Stimulated activated effector memory CD8-positive, alpha-beta T cell treated with anti-CD3 and anti-CD28 coated beads, Interleukin-12 subunit alpha, Interleukin-12 subunit beta, amount 100 ng/mL, for 72 hours (primary cell): ENCODE measurements at places on chromosomes 4 and X.

DNA sequence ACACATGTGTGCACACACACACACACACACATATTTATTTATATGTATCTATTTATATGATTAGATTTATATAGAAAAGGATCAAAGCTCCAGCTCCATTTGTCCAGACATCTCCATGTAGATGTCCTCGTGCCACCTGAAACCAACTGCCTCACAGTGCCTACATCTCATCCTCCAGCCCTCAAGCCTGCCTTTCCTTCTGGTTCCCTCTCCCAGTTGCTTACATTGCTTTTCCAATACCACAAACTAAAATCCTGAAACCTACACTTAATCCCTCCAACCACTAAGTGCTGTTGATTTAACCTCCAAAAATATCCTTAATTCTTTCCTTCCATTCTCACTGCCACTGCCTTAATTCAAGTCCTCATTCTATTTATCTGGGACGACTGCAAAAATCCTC lies 51.4 kb downstream of the STBD1 start:
- DNase-seq: no peak

- DNase-seq: no peak
Observed at GRCh38 chr4:74391890-74392475, 27.0 kb downstream of the EREG start.

DNA sequence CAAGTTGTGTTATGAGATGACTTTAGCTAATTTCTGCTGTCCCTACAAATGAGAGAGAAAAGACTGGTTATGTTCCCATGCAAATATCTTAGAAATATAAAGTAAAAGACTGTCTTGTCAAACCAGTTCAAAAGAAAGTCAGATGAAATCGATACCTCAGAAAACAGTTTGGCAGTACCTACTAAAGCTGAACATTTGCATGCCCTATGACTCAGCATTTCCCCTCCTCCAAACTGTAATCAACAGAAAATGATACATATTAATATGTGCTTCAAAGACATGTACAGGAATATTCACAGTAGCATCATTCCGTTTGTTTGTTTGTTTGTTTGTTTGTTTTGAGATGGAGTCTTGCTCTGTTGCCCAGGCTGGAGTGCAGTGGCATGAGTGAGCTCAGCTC lies 90.3 kb downstream of the ARX start:
- DNase-seq: no peak

DNA sequence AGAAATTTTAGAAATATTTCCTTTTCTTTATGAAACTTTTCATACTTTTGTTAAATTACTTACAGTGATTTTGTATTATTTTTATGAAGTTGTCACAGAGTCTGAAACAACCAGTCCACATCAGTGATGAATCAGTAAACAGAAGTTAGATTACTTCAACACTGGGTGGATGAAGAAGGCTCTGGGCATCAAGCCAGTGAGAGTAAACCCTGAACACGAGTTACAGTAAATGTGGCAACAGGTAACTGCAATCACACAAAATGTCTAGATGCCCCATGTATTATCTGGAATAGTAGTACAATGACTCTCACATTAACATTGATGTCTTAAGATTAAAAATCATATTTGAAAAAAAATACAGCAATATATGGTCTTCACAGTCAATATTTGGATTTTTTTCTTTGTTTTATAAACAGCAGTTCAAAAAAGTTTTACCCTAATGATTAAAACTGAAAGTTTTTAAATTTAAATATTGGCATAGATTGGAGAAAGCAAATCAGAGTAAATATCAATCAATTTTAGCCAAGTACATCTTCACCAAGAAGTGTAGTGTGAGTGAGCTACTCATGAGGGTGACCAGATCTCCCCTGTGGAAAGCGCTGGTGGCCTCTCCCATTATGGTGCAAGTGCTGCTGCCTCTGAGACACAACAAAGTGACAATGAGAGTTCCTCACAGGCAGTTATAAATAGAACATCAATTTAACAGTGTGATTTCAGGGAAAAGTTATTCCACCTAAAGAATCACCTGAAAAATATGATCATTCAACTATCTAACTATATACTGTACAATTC lies 63.2 kb upstream of the UGT2B7 start:
- DNase-seq: no peak

- no peak for DNase-seq
Observed at GRCh38 chrX:103535206-103535605, 15.9 kb upstream of the RAB40A start.

DNA sequence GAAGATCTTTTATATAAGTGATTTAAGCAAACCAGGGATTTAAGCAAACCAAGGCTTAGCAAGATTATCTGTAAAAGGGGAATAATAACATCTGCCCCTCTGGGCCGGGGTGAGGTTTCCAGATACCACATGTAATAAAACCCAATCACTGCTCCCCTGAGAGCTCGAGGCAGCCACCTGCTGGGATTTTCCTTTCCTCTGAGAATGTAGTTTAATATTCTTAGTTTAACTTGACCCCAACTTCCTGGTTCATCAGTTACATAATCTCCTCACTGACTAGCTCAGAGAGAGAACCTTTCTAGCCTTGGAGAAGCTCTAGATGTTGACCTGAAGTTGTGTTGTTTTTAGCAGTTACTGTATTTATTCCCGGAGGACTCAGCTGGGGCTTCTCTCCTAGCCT lies 322.4 kb downstream of the ARHGAP10 start:
- DNase-seq: no peak

GRCh38 chr4:3396600-3396999 lies 45.2 kb upstream of the HGFAC start:
- no peak for DNase-seq

DNA sequence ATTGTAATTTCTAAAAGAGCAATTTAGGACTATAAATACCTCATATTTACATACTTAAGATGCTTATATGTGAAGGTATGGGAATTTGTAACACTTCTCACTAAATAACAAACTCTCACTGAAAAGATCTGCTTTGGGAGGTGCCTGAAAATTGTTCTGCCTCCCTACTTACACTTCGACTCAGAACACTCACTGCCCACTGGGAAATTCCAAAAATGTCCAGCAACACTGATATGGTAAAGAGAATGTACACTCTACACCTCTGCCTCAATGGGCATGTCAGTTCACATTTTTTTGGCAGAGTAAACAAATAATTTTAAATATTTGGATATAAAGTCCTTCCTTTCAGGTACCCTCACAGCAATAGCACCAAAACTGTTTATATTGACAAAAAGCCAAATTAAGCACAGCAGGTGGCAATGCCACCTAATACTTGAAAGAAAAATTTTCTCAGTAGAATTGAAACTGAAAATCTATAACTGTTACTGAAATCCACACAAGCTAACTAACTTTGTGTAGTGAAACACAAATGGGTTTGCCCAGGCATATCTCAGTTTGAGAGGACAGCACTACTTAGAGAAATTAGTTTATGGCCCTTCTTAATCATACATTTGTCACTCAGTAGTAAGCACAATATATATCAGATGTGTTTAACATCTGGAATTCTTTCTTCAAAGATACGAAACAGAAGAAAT lies 67.1 kb downstream of the PRDM5 start:
- no peak for DNase-seq

DNA sequence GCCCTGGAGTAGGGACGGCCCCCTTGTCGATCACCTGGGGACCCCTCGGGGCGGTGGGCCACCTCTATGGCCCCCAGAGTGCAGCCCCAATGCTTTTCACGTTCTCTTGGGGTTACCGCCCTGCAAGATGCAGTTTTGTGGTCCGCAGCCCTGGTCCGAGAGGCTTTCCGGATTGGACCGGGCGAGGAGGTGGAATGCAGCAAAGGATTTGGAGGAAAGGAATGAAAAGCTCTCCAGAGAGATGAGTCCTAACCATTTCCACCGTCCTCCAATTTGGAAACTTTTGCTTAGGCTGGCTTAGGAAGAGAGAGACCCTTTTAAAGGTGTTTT lies 601 bp downstream of the SLC25A43 start:
- DNase-seq: no peak

DNA sequence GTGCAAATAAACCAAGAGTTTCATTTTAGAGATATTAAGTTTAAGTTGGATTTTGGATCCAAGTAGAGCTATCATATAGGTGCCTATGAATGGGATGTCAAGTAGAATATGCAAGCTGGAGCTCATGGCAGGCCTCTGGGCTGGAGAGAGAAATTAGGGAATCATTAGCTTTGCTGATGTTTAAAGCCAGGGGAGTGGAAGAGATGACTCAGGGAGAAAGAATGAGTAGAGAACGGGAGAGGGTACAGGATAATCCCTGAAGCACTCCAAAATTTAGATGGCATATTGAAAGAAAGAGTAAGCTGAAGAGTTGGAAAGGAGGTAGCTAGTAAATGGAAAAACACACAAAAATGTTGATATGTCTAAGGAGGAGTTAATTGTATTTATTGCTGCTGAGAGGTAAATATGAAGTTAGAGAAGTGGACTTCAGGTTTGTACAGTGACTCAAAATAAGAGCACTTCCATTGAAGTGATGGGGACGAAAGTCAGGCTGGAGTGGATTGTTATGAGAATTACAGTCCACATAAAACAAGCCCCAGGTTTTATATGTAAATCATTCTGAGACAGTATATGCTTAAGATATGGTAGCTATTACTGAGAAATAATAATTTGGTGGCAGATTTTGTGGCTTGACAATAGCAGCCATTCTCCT lies 72.5 kb upstream of the GRXCR1 start:
- no peak for DNase-seq

GRCh38 chrX:42821803-42822443 lies 44.0 kb upstream of the PPP1R2C start:
- DNase-seq: no peak

- DNase-seq: no peak
Observed at GRCh38 chr4:145043306-145043705, 54.7 kb downstream of the ANAPC10 start.

GRCh38 chr4:88854481-88854880 lies 156.9 kb upstream of the NAP1L5 start:
- no peak for DNase-seq

DNA sequence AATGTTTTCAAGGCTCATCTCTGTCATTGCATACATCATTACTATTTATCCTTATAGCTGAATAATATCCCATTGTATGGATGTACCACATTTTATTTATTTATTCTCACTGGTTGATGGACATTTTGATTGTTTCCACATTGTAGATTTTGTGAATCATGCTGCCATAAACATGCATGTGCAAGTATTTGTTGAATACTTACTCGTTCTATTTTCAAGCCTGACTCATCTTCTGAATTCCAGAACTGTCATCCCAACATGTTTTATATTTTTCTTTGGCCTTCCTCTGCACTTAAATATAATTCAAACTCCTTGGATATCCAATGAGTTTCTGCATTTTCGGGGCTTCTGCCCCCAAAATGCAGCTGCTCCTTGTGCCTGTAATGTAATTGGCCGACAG lies 77.6 kb downstream of the MXRA5 start:
- no peak for DNase-seq

- DNase-seq: no peak
Observed at GRCh38 chr4:165379678-165380064, 863 bp downstream of the CPE start.

DNA sequence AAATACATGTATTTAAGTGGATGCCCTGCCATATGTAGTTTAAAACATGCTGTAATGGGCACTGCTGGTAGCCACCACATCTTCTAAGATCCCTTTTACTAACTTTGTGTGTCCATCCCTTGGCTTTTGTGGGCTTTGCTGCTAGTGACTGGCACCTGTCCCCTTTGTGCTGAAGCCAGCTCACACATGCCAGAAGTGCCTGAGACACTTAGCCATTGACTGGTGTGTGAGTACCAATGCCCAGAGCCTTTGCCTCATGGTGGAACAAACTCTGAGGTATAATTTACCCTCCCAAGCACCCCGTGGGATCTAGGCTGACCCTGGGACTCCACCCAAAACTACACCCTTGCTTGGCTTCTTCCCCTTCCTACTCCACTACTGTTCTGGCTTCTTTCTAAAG lies 33.0 kb downstream of the ARHGAP6 start:
- no peak for DNase-seq
